Suprapubic skin (tissue), 4 donors: ENCODE measurements at places on chromosomes 7 and 10.

DNA sequence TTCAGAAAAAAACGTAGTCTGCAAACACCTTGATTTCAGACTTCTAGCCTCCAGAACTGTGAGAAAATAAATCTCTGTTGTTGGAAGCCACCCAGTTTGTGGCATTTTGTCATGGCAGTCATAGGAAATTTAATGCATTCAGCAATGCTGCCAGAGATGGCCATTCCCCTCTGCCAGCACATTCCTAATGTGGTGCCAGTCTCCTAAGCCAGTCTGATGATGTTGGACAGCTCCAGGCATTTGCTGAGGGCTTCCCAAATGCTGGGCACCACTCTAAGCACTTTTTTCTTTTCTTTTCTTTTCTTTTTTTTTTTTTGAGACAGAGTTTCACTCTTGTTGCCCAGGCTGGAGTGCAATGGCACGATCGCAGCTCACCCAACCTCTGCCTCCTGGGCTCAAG is 666.7 kb upstream of the C7orf33 start:
- DNase-seq, result no peak

DNA sequence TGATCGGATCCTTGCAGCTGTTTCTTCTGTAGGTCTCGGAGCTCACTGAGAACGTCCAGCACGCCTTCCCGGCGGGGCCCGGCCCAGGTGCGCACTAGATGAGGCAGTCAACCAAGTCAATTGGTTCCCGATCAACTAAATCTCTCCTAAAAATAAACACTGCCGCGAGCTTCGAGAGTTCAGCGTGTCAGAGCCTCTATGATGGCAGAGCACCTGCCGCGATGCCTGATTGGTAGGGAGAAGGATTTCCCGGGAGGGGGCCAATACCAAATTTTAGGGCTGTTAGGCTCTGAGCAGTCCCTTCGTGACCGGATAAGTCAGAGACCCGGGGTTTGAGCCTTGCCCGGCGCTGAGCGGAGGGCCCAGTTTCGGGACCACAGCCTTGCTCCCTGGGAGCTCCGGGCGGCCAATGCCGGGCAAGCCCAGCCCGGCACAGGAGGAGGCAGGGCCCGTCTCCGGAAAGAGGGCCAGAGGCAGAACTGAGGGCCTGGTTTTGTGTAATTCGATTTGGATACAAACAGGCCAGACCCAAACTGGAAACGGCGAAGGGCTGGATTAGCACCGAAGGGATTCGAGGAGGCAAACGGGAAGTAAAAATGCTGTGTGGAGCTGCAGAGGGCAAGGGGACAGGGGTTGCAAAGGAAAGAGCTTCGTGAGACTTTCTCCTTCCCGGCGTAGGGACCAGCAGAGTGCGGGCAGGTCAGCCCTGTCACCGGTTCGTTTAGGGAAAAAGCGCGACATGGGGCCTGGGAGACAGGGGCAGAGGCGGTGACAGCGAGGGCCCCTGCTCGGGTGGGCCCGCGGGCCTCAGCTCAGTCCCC is 569 bp downstream of the SLC26A5 start:
- DNase-seq, result no peak

DNA sequence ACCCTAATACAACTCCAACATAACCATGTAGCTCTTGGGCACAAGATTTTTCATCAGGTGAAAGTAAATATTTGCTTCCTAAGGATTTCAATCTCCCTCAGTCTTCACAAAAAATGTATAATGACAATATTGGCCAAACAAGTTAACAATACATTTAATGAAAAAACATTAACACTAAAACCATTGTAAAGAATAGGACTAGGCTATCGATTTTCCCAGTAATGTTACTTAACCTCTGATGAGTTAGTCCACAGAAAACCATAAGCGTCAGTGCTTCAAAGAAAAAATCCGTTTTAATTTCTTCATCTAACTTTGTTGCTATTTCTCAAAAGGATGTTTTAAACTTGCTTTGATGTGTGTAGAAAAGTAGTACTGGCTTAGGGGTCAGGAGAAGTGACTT is 1.2 kb downstream of the ZNF33B start:
- DNase-seq, result no peak

DNA sequence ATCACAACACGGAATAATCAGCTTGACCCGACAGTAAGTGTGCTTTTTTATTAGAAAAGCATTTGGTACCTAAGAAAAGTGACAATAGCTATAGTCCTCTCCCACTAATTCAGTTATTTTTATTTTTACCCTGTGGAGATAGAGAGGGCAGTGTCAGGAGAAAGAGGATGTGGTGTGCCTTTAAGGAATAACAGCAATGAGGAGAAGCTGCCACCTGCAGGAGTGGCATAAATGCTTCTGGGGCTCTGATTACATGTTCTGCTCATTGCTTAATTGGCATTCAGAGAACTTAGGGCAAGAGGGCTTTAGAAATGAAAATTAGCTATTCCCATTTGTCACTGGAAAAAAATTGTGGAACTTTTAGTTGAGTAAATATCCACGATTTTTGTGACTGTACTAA is 60.1 kb downstream of the DENND11 start:
- DNase-seq, result no peak

- DNase-seq, result no peak
Measured at GRCh38 chr7:127759945-127760421, 108.0 kb downstream of the SND1 start.

GRCh38 chr10:27504808-27505460 is 830 bp downstream of the RAB18 start:
- DNase-seq, result no peak

DNA sequence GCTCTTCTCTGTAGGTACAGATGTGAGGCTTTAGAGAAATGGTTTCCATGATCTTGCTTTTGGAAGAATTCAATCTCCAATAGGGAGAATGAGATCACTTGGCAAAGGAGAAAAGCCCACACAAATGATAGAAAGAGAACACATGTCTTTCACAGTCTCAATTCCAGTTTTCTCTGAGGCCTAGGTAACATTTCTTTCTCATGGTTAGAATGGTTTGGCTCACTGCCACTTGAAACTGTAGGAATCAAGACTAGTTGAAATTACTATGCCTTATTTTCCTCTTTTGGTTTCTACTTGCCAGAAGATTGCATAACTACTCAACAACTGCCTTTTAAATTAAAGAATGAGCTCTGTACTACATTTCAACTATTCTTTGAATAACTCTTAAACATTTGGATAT is 276.5 kb upstream of the TEX47 start:
- no peak for DNase-seq

GRCh38 chr7:20276705-20277472 is 53.8 kb upstream of the ITGB8 start:
- DNase-seq, result no peak

GRCh38 chr10:71302874-71303568 is 16.0 kb upstream of the SLC29A3 start:
- DNase-seq, result no peak

DNA sequence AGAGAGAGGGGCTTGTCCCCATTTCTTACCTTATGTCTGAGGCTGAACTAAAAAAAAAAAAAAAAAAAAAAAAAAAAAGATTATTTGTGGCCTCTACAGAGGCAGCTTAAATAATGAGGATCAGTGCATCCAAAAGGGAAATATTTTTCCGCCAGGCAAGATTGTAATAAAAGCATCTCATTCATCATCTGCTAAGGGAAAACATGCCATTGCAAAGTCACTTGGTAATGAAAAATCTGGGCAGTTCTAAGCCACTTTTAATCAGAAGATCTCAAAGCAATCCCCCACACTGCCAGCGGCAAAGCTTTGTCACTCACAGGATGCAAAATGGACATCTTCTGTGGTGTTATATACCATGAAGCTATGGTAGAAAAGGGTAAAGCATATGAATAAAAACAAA is 3.8 kb downstream of the FAM107B start:
- DNase-seq, result no peak

- DNase-seq, result no peak
Measured at GRCh38 chr10:22643116-22643515, 71.3 kb downstream of the PIP4K2A start.

- no peak for DNase-seq
Measured at GRCh38 chr7:117048882-117049281, 95.6 kb downstream of the ST7 start.

DNA sequence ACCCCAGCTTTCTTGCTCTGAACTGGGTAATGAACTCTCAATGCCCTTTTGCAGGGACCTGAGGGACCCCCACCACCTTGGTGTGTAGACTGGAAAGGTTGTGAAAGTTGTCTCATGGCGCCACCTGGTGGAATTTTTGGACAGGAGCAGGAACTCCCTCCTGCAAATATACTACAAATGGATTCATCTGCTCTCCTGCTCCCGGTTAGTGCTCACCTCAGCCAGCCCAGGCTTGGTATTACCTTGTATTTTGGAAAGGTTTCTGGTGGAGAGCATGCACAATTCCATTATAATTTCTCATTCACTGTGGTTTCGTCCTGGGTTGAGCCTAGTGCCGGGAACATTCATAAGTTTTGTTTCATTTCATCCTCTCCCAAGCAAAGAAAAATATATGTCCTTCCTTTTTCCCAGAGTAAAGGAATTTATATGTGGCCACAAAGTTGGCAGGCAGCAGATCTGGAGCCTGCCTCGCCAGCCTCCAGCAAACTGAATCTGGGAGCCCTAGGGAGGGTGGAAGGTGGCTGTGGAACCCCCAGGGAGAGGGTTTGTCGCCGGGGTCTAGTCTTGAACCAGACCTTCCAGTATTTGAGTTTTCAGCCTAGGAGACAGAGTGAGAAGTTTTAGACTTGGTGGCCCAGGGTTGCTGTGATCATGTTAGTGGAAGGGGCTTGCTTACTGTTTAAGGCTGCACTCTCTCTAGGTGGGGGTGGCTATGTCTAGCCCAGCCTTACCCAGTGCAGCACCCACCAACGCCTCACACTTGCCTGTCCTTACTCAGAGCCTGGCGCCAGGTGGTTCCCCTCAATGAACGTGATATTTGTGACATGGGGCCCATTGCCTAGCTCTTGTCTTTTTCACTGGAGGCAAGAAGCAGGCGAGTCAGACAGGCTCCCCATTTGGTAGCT is 9.5 kb downstream of the FAM241B start:
- peak; percentile 65 for DNase-seq

GRCh38 chr10:124516181-124516580 is 54.6 kb downstream of the LHPP start:
- no peak for DNase-seq

DNA sequence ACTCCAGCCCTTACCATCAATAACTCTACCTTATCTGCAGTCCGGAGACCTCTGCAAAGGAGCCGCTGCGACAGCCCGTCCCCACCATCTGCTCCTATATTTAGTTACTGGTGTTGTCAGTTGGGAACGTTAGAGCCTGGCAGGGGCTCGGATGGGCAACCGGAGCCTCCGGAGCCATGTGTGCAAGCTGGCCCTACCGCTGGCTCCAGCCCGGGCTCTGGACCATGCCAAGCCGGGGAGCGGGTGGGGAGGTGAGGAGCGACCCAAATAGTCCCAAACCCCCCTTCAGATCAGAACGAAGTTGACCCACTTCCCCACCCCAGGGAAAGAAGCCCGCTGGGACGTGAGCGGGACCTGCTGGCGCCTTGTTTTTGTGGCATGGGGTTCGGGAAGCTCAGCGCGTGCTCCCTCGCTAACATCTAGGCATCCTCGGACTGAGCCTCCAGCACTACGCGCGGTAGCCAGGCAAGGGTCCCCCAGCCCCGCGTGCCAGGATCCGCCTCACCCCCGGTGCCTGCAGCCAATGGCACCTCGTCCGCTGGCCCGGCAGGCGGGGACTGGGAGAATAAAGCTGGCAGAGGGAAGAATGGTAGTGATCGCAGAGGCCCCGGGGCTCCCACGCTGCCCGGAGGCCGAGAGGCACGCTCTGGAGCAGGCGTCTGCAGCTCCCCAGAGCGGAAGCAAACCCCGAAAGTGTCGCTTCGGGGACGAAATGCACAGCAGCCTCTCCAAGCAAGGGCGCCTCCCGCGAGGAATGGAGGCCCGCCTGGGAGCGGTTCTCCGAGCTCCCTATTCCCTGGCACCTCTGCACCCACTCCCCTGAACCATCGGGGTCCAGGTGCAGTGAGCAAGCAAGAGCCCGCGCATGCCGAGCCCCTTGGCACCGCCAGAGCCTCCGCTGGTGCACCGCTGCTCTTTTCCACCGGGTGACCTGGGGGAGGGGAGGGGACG is 679 bp downstream of the LRRC20 start:
- no peak for DNase-seq

DNA sequence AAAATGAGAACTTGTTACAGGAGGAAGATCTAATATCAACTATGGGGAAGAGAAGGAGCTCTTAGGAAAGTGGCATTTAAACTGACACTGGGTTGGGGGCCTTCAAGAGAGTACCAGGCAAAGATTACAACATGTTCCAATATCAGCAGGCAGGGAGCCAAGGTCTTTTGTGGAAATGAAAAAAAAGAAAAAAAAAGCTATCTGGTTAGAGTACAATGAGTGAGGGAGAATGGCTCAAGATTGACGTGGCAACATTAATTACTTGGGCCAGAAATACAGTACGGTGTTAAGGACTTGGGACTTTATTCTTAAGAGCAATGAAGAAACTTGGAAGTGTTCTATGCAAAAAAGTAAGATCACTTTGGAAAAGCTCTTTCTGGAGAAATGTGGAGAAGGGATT is 132.3 kb upstream of the CDK1 start:
- DNase-seq, result no peak

DNA sequence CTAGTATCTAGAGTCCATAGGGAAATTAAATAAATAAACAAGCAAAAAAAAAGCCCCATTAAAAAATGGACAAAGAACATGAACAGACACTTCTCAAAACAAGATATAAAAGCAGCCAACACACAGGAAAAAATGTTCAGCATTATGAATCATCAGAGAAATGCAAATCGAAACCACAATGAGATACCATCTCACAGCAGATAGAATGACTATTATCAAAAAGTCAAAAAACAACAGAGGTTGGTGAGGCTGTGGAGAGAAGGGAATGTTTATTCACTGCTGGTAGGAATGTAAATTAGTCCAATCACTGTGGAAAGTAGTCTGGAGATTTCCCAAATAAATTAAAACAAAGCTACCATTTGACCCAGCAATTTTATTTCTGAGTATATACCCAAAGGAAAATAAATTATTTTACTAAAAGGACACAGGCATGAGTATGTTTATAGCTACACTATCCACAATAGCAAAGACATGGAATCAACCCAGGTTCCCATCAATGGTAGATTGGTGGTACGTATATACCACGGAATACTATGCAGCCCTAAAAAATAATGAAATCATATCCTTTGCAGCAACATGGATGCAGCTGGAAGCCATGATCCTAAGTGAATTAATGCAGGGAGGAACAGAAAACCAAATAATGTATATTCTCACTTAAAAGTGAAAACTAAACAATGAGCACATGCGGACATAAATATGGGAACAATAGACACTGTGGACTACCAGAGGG is 366.5 kb upstream of the SEMA3C start:
- DNase-seq, result no peak

GRCh38 chr10:107561136-107561650 is 396.7 kb upstream of the SORCS1 start:
- no peak for DNase-seq

GRCh38 chr7:6157685-6158423 is 114.6 kb downstream of the CYTH3 start:
- no peak for DNase-seq

- DNase-seq, result no peak
Measured at GRCh38 chr7:41029072-41029499, 673.8 kb downstream of the INHBA start.

- DNase-seq, result no peak
Measured at GRCh38 chr7:93117852-93118530, at the start of gene SAMD9. Gene SAMD9 (minus strand): TSS chr7:93117979. CDS start chr7:93106097, 11,882 bp downstream.
